ENCODE measurements at places on chromosomes 6 and 20.

DNA sequence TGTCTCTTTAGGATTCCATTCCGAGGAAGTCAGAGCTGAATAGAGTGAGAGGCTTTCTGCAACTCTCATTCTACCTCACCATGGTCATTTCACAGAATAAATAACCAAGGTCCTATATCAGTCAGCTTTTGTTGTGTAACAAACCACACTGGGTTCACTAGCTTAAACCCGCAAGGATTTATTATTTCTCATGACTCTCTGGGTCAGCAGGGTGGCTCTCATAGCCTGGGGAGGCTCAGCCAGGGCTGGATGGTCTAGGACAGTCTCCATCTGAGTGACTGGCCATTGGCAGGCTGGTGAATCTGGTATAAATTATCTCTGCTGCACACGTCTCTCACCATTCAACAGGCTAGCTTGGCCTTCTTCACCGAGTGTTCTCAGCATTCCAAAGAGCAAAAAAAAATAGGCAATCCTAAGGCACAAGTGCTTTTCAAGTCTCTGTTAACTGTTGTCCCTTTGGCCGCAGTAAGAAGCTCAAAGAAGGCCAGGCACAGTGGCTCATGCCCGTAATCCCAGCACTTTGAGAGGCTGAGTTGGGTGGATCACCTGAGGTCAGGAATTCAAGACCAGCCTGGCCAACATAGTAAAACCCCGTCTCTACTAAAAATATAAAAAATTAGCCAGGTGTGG lies 39.7 kb downstream of the ISM1 start:
- DNase-seq, result no peak

- no peak for DNase-seq
These were observed 172.9 kb upstream of the COL21A1 start for GRCh38 chr6:56420296-56420695.

- DNase-seq, result no peak
These were observed 101.5 kb downstream of the NRSN1 start for GRCh38 chr6:24227556-24227955.

GRCh38 chr6:124396361-124396760 lies 565.9 kb upstream of the RNF217 start:
- DNase-seq, result no peak

DNA sequence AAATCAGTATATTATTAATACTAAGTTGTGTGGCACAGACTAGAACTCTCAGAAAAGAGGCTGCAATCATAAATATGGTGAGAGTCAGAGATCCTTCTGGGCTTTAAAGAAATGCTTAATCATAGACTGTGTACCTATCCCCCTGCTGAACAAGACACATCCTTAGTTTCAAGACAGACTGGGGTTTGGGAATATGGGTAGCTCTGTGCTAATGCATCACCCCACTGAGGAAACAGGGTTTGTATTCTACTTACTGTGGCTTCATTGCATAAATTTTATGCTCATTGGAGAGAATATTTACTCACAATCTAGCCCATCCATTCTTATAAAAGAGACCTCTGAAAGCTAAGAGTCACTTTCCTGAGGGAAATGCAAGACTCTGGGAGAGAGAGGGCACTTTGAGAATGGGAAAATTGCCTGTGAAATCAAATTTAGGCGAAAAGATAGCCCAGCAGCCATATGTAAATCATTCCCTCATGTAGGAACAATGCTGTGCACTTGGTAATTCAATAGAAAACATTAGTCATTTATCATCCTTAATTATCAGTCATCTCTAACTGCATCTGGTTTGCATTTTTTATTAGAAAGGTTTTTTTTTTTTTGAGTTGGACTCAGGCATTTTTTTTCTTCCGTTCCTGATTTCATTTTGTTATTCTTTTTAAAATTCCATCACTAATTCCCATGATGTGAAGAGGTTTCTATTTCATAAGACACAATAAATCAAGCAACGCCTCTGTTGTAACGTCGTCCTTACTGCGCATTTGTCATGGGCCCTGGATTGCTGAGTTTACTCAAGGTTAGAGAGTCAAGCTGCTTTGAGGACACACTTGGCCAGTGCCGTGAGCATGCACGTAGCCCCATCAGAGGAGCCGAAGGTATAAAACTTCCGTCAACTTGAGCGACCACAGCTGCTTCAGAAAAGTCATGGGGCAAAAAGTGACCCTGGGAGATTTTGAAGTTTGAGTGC lies 91.8 kb downstream of the TRMT11 start:
- no peak for DNase-seq

- DNase-seq, result no peak
These were observed 334.8 kb upstream of the MARCKS start for GRCh38 chr6:113522376-113522775.

GRCh38 chr6:163641706-163642105 lies 227.2 kb downstream of the QKI start:
- no peak for DNase-seq

DNA sequence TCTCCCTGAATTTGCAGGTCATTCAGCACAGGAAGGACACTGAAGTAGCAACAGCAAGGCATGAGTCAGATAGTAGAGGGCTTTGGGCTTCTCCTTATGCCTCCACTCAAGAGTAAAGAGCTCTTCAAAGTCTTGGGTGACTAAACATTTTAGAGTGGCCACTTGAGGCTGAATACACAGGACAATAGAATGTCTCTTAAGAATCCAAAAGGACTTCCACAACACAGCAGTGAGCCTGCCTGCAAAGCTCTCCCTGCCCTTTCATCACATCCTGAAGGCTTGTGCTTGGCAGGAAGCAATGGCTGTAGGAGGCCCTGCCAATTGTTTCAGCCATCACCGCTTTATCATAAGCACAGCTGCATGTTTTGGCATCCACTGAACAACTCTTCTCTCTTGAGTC lies 36.8 kb downstream of the FOXQ1 start:
- DNase-seq, result no peak

- DNase-seq, result no peak
These were observed 37.3 kb downstream of the HECA start for GRCh38 chr6:139172151-139172550.

DNA sequence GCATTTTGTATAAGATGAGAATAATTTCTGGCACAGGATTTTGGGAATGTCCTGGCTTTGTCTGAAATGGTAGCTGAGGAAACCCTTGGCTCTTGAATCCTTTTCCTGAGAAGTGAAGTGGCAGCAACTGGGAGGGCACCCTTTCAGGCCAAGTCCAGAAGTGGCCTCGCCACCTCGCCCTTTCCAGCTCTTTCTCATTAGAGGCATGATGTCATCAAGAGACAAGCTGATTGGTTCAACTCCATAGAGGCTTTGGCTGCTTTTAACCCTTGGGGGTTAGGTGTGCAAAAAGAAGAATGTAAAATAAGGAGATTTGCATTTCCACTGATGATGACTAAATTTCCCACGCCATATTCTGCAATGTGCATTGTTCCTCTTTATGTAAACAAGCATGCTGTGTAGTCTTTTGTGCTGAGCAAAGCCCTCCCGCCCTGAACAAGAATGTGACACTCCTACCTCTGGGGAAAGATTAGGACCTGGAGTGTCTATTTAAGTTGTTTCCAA lies 116.5 kb downstream of the TCP11 start:
- DNase-seq, result no peak

DNA sequence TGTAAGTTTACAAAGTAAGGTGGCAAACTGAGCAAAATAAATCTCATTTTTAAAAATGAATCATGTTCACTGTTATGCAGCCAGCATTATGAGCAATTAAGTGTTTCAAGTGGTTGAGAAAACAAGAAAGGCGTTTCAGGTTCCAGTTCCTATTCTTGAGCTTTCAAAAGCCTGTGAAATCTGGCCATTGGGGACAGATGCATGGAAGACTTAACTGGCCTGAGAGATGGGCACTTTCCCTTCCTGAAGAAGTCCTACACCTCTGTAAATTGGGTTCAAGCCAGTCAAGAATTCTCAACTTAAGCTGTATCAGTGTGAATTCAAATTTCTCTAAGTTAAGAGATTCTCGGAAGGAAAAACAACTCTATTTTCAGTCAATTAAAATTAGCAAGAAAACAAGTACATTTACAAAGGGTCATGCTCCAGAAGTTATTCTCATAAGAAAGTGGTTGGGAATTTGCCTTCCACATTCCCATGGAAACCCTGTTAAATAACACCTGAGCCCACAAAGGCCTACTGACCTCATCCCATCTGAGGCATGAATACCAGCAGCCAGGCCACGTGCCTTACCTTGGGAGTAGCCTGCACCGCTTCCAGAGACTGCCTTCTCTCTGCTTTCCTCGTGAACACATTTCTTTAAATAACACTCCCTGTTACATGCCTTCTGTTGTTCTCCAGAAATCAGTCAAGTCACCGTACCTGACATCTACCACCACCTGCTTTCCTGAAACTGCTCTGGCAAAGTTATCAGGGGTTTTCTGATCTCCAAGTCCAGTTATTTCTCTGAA lies 19.4 kb downstream of the MAP3K5 start:
- DNase-seq, result no peak

DNA sequence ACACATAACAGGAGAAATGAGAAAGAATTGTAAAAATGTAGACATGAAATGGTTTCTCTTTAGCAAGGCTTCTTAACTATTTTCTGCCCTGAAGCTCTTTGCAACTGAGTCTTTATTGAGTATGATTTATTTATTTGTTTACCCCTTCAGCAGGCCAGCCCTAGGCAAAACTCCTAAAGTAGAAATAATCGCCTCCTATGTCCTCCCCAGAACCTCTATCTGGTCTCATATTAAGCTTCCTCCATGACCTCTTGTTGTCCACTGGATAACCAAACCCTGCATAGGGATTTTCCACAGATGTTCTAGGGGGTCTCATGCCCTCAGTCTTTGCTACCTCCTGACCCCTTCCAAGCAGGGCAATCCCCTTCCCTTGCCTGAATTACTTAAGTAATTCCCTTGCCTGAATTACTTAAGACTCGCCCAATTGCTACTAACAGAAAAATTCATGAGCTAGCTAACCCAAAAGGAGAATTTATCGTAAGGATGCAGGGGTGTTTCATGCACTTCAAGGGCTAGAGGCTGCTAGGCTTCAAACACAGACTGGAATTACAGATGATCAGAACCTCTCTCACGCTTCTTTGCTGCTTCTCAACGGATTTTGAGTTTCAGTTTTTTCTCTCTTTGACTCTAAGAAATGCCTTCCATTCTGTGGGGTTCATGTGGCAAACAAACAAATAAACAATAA lies 425.9 kb upstream of the RNF217 start:
- DNase-seq, result no peak

DNA sequence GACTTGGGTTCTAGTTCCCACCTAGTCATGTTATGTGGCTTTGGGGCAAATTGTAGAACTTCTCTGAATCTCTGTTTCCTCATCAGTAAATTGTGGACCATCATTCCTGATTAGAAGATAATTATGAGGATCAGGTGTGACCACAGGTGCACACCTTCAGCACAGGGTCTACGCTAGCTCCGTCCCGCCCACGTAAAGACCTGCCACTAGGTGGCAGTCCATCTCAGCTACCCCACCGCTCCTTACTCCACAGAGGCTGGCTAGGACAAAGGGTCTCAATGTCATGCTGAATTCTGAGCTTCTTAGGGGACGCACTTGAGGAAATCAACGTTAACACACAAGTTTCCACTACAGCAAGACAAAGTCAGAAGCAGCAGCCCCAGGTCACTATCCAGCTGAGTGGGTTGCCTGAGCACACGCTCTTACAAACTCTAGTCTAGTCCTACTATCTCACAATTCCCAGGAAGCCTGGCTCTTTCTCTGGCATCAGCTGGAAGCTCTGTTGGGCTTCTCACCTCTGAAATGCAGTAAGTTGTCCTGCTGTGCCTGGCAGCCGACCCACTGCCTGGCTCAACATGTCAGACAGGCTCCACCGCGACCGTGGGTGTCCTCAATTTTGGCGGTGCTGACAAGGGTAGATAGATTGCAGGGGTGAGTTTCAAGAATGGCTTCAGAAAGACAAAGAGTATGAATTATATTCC lies 2.0 kb upstream of the PLCG1 start:
- DNase-seq, result no peak

- DNase-seq, result no peak
These were observed 43.5 kb downstream of the OR2B6 start for GRCh38 chr6:28000351-28001045.

GRCh38 chr20:50208085-50208491 lies 17.5 kb downstream of the CEBPB start:
- no peak for DNase-seq

DNA sequence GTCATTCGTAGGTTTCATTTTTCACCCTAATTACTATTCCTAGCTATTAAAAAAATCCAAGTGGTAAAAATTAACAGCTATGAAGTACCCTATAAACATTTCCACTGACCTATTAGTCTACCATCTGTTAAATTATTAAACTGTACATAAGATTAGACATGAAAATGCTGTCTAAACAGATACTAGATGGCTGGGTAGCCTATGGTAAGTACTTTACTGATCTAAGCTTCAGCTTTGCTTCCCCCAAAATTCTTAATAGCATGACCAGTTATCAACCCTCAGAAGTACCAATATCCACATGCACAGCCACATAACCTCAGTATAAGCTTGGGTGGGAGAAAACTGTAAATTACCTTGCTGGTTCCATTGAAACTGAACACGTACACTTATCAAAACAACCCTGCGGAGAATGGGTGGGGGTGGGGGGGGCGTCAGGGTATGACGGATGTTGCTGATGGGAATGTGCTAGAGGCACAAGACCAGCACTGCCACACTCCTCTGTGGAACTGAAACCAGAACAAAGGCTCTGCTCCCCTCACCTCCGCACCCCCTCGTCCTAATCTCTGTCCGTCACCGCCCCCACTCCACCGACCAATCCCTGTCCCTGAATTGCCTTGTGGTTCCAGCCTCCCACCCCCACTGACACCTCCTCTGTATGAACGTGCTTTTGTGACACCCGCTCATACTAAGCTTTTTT lies 45.3 kb downstream of the B4GALT5 start:
- peak; percentile 19 for DNase-seq
